ENCODE measurements at places on chromosomes 2 and 18.

DNA sequence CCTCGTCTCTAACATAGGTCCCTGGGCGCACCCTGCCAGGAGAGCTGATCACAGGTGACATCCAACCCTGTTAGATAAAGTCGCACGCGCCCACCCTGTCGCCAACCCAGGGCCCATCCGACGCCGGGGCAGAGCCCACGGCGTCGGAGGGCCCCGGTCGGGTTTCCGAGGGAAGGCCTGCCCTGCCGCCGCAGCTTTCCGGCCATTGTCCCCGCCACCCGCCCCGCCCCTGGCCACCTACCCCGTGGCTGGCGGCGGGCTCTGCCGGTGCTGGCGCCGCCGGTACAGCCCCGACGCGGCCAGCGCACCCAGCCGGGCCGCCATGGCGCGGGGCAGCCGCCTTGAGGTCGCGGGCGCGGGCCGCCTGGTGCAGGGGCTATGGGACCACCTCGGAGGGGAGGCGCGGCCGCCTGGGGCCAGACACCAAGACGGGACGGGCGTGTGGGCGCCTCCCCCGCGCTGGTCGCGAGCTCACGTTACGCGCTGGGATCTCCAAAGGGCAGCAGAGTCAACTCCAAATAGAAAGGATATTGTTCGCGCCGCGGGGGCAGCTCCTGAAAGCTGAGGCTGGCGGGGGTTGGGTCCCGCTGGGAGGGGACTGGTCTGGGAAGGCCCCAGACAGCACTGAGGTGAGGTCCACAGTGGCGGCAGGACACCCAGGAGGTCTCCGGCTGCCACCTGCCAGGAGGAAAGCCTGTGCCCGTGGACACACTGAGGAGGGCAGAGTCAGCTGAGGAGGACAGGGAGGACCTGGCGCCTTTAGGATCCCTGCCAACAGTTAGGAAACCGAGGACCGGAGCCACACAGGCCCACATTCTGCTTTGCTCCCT is 11.1 kb downstream of the LIMS2 start:
- no peak for DNase-seq

GRCh38 chr2:241321886-241322285 is 6.2 kb downstream of the SEPTIN2 start:
- DNase-seq, result no peak

DNA sequence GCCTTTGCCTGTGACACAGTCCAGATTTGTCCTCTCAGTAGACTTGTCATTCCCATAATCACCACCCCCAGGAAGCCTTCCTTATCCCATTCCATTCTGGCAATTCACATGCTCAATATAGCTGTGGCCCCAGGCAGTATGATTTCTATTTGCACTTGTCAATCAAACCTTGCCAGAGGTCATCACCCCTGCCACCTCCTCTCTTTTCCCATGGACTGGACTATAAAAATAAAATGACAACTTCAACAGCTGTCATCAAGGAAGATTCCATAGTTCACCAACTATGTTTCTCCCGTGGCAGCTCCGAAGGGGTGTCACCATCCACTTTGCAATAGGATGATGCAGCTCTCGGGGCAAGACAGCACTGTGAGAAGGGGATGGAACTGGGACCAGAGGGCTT is 255.7 kb downstream of the CELF4 start:
- DNase-seq, result no peak

GRCh38 chr2:88114889-88115288 is 13.0 kb downstream of the FABP1 start:
- no peak for DNase-seq

DNA sequence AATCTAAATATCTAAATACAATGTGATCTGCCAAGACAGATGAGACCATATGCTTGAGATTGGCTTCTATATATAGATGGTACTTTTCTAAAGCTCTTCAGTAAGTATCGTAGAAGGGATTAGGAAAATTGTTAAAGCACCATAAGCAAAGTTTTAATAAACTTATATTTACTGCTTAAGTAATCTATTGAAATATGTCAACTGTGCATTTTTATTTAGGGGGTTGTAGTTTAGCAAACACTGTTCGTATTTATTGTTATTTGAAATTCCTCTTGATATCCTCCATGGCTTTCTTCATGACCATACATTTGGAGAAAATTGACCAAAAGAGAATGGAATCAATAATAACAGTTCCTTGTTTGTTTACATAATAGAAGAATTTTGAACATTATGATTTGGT is 102.7 kb downstream of the MIB1 start:
- no peak for DNase-seq

GRCh38 chr2:211270257-211270656 is 713.9 kb downstream of the CPS1 start:
- no peak for DNase-seq

DNA sequence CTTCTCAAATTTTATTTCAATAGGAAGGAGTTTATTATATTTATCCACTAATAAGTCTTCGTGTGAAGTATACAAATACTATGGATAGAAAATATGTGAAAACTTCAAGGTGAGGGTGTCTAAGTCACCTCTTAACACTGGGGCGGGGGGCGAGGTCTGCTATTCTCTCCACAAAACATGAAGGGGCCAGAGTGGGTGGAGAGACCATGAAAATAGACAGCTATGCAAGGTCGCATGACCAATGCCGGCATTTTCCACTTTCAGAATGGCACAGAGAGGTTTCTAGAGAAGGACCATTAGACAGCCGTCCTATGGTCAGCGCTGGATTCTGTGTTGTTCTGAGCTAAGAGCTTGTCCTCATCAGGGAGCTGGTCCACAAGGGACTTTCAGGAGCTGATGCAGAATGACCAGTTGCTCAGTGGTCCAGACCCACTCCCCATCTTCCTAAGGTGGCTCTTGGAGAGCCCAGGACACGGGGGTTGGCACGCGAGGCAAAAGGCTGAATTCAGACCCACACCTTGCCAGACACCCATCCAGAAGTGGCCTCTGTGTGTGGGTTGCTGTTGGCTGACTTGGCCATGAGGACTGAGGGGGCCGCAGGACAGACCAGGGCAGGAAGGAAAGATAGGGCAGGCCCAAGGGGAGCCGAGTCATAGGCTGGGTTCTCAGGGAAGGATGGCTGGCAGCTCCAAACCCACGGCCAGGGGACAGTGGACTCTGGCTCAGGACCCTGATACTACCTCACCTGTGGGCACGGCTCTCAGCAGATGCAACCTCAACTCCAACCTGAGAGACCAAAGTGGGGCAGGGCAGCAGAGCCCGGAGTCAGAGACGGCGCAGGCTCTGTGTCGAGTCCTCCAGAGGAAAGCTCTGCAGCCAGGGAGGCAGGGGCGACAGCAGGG is 69.8 kb downstream of the NDUFA10 start:
- DNase-seq, result no peak

DNA sequence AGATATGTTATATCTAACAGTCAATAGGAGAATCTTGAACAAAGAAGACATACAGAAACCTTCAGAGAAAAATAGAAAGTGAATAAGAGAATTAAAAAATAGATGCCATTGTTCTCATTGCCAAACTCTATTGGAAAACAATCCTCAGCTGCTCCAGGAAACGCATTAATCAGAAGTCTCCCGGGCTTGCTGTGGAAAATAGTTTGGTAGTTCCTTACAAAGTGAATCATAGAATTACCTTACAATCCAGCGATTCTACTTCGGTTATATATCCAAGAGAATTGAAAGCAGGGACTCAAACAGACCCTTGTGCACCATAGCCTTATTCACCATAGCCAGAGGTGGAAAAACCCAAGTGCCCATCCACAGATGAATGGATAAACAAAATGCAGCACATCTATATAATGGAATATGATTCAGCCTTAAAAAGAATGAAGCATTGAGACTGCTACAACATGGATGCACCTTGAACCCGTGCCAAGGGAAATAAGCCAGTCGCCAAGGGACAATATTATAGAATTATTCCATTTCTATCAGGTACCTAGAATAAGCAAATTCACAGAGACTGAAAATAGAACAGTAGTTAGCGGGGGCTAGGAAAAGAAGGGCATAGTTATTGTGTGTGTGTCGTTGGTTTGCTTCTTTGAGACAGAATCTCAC is 21.9 kb upstream of the CHRNA1 start:
- no peak for DNase-seq

- DNase-seq, result no peak
Observed at GRCh38 chr2:180577567-180577966, 402.8 kb upstream of the UBE2E3 start.

- no peak for DNase-seq
Observed at GRCh38 chr2:27799646-27800010, 28.1 kb downstream of the MRPL33 start.

GRCh38 chr18:72412927-72413326 is 131.2 kb downstream of the CBLN2 start:
- DNase-seq, result no peak

- no peak for DNase-seq
Observed at GRCh38 chr18:21191596-21192307, 50.3 kb upstream of the GREB1L start.

DNA sequence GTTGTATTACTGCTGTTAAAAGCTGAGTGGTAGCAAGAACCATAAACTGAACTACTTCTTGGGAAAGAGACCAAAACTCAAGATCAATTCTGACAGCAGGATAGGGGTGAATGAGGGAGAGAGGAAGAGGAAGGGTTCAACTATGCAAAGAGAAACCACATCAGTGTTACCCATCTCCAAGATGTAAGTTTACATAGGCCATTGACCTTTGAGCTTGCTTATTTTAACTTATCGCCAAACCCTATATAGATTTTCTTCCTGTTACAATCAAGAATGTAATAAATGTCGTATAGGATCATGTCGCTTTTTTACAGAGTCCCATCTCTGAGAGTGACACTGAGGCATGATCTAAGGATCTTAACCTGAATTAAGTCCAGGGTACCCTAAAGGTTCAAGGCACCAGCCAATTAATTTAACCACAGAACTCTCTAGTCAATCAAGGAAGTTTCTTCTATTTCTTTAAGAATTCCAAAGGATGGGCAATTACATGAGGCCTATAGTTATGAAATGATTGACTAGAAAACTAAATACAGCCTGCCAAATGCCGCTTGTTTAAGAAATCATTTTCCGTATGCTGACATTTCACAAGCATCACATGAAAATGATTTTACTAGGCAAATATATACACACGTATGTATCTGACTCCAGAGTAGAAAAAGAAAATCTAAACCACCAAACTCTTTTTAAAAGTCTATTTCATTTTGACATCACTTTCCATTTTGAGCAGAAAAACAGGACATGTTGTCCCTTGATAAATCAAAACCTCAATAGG is 11.8 kb downstream of the RND3 start:
- DNase-seq, result no peak

GRCh38 chr2:33158482-33159003 is 211.8 kb downstream of the LTBP1 start:
- DNase-seq, result no peak

- DNase-seq, result no peak
Observed at GRCh38 chr2:10774394-10774793, 38.2 kb downstream of the PDIA6 start.

- no peak for DNase-seq
Observed at GRCh38 chr18:48875314-48875941, 75.3 kb downstream of the SMAD7 start.

GRCh38 chr2:19801367-19802080 is 100.3 kb downstream of the TTC32 start:
- no peak for DNase-seq

DNA sequence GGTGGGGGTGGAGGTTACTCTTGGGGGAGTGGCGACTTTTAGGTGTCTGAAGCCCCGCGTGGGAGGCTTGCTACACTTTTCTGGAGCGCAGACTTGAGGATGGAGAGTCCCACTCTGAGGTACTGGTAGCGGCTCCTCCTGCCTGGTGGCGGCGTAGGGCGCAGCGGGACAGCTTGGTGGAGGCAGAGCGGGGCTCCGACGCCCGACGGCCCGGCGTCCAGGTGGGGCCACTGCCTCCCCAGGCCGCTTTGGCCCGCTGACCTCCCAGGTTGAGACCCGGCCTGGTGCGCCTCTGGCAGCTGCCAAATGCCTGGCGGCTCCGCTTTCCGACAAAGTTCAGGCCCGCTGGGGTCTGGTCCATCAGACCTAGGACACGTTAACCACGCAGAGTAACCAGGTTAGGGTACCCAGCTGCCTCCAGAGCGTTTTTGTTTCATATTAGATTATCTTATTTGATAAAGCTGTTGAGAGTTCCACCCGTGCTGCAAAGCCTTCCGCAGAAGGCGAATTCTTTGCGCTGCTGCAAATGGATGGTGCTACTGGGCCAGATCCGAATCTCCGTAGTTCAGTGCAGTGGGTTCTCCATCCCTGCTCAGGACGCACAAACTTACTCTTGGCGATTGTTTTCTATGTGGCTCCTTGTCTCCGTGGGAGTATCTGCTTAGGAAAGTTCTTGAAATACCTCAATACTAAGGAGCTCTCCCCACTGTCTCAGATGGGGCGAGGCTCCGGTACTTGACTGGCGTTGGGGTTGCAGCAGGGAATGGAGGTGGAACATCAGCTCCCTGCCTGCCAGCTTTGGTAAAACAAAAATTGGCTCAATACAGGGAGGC is 405.9 kb downstream of the XIRP2 start:
- DNase-seq, result no peak

GRCh38 chr2:68193144-68193543 is 35.5 kb downstream of the PNO1 start:
- DNase-seq, result no peak

GRCh38 chr18:46809145-46809544 is 52.3 kb upstream of the ST8SIA5 start:
- DNase-seq, result no peak

DNA sequence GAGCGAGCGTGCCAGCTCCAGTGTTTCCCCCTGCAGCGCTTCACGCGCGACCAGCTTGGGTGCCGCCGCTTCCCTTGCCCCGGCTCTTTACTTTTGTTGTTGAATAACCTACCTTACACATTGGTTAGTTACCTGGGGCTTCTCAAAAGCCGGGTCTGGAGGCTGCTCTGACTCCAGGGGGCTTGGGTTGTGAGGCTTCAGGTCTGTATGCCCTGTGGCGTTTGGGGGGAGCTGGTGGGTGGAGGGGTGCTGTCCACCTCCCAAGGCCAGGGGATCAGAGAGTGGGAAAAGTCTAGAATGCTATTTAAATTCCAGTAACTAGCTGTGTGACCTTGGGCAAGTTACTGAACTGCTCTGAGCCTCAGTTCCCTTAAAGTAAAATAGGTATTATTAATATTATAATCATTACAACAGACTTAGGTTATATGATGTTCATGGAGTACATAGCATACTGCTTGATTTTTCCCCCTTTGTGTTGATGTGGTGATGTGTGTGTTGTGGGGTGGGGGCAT is 770 bp downstream of the LYPD6B start:
- no peak for DNase-seq
